Upper lobe of left lung (tissue), 6 donors: ENCODE measurements at places on chromosomes 13 and 19.

GRCh38 chr19:7691497-7691896, 10.4 kb downstream of the FCER2 start:
- no peak for DNase-seq

GRCh38 chr13:42367831-42368230, 95.9 kb downstream of the AKAP11 start:
- no peak for DNase-seq

DNA sequence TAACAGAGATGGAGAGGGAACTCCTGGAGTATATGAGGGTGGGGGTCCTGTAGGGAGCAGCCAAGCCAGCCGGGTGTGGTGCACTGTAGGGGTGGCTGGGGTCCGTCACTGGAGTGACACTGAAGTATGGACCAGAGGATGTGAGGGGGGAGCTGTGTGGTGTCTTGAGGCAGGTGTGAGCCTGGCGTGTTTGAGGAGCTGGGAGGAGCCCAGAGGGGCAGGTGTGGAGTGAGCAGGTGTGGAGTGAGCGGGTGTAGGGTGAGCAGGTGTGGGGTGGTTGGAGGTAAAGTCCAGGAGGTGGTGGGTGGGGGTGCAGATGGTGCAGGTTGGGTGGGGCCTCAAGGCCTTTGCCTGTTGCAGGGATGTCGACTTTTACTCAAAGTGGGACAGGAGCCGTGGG, 5.9 kb downstream of the B3GNT8 start:
- no peak for DNase-seq

DNA sequence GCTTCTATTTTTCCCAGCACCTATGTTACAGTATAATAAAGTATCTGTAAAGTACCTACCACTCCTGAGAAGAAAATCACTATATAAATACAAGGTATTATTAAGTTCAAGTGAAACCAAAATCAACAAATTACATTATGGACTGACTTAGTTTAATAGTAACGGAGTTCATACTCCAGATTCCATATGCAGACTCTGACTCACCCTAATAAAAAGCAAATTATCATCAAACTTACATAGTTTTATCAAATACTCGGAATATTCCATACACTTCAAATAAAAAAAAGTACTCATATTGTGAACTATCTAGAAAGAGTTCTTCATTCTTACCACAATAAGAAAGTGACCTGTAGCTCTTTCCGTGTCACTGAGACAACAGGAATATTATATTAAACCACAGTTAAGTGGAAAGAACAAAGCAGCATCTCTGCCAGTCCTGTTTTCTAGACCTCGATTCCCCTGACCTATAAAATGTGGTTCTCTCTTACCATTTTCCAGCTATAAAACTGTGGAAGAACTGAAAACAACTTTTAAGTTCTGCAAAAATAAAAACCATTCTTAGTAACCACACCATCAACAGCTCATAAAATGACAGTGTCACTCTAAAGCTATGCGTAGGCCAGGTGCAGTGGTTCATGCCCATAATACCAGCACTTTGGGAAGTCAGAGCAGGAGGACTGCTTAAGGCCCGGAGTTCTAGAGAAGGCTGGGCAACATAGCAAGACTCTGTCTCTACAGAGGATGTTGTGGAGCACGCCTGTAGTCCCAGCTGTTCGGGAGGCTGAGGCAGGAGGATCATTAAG, 42.6 kb downstream of the USP12 start:
- DNase-seq, result no peak

GRCh38 chr13:52845766-52846566, 2.5 kb downstream of the PCDH8 start:
- peak; percentile 87 for DNase-seq

DNA sequence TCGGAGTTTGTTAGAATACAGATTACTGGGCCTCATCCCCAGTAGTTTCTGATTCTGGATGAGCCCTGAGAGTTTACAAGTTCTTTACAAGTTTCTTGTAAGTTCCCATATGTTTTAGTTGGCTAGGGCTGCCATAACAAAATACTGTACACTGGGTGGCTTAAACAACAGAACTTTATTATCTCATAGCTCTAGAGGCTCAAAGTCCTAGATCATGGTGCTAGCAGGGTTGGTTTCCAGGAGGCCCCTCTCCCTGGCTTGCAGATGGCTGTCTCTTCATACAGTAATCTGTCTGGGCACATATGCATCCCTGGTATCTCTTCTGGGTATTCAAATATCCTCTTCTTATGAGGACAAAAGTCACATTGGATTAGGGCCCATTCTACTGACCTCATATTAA, 167.2 kb downstream of the KLF5 start:
- DNase-seq, result no peak

DNA sequence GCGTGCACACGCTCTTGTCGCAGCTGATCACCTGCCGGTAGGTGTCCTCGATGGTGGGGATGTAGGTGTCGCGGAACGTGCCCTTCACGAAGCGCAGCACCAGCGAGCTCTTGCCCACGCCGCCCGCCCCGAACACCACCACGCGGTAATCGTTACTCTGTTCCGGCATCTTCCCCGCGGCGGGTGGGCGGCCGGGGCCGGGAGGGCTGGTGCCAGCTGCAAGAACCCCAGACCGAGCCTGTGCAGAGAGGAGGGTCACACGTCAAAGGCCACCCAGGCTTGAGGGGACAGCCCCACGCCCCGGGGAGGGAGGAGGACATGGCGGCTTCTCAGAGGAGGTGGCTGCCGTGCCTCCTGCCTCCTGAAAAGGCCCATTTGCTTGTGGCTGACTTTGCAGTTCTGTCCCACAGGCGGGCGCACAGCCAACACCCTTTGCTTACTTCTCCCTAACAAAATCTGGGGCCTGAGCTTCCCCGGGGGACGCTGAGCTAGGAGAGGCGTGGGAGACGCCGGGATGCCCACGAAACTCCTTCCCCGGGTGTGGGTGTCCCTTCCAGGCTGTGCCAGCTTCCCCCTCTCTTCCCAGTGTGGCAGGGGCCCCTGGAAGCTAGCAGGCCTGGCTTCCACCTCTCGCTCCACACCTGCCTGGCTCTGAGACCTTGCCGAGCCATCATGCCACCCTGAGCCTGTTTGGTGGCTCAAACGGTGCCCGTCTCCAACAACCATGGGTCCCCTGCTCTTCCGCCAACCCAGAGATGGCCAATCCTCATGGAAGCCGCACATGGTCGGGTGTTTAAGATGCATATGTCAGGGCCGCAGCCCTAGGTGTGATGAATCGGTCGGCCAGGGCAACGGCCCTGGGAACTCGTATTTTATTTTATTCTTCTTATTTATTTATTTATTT, 3.3 kb downstream of the DIRAS1 start:
- peak; percentile 84 for DNase-seq
